ENCODE measurements at places on chromosomes 6 and 20.
A peak's percentile ranks its signal among the peaks of the same experiment; 100 is the strongest.

DNA sequence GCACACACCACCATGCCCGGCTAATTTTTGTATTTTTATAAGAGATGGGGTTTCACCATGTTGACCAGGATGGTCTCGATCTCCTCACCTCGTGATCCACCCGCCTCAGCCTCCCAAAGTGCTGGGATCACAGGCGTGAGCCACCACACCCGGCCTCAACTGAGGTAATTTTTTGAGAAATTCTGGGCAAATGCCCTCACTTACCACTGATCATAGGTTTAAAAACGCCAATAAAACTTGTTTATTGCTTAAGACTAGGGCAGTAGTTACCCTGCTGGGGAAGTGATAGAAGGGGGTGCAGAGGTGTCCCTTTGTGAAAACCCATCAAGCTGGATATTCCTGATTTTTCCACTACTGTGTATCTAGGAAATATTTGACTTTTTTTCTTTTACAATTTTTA is 196.3 kb downstream of the BCAS1 start:
- peaks cover 5% of the 10 kb centered on the region for H3K4me1 ChIP-seq
- no peak overlapping the region for H3K4me3 ChIP-seq

DNA sequence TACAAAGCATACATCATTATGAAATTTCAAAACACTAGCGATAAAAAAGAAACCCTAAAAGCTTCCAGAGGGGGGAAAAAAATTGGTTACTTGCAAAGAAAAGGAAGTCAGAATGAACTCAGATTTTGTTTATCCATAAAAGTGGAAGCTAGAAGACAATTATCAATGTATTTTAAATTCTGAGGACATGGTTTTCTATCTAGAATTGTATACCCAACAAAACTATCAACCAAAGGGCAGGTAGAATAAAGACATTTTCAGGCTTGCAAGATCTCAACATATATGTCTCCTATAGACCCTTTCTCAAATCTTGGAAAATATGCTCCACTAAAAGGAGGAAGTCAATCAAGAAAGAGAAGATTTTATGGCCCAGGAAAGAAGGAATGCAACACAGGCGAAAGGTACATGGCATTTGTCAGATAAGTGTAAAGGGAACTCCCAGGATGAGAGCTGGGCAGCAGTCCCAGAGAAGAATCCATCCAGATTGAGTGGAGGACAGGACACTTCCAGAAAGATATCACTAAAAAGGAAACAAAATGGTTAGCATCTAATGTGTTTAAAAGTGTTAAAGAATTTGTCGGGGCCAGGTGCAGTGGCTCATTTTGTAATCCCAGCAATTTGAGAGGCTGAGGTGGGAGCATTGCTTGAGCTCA is 45.4 kb upstream of the ZFAND3 start:
- H3K27ac ChIP-seq, result no peak overlapping the region
- no peak overlapping the region for H3K4me3 ChIP-seq
- no peaks in the 10 kb centered on the region for H3K4me1 ChIP-seq
- H3K36me3 ChIP-seq, result no peaks in the 10 kb centered on the region
- DNase-seq, result no peak
- H3K27me3 ChIP-seq, result no peaks in the 10 kb centered on the region

- peak; percentile 55 for DNase-seq
- H3K27me3 ChIP-seq, result no peaks in the 10 kb centered on the region
- H3K27ac ChIP-seq, result peak overlapping the region; percentile 86
- peaks cover 4% of the 10 kb centered on the region for H3K4me1 ChIP-seq
Observed at GRCh38 chr6:138869398-138869797, 73.5 kb downstream of the ECT2L start.

- H3K27ac ChIP-seq, result no peak overlapping the region
- H3K36me3 ChIP-seq, result no peaks in the 10 kb centered on the region
- no peak overlapping the region for H3K4me3 ChIP-seq
- H3K4me1 ChIP-seq, result peaks cover 15% of the 10 kb centered on the region
- DNase-seq, result no peak
Observed at GRCh38 chr20:22682381-22682780, 98.0 kb upstream of the FOXA2 start.

DNA sequence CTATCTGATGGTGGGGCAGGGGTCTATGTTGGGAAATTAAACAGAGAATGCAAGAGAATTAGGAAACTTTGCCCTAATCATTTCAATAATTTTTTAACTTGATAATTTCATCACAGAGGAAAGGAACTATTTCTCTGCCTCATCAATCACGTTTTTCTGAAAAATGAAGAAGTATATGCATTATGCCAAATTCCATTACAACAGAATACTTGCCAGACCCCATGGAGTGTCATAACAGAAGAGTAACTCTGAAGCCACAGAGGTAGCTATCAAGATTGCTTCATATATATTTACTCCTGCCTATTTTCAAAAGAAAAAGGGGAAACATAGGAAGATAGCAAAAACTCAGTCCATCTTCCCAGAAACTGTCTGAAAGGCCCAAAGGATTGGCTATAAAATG is 5.7 kb upstream of the USP49 start:
- H3K36me3 ChIP-seq, result no peaks in the 10 kb centered on the region
- DNase-seq, result no peak
- H3K4me1 ChIP-seq, result peaks cover 4% of the 10 kb centered on the region

GRCh38 chr6:97689078-97689754 is 406.2 kb upstream of the MMS22L start:
- no peak overlapping the region for H3K4me3 ChIP-seq
- no peak overlapping the region for H3K27ac ChIP-seq
- H3K4me1 ChIP-seq, result no peaks in the 10 kb centered on the region
